ENCODE measurements at places on chromosomes 7 and 10. TPM values are rescaled to one million over a fixed set of nuclear protein-coding genes. Genes with fewer than 3 reads are reported as not detected.

DNA sequence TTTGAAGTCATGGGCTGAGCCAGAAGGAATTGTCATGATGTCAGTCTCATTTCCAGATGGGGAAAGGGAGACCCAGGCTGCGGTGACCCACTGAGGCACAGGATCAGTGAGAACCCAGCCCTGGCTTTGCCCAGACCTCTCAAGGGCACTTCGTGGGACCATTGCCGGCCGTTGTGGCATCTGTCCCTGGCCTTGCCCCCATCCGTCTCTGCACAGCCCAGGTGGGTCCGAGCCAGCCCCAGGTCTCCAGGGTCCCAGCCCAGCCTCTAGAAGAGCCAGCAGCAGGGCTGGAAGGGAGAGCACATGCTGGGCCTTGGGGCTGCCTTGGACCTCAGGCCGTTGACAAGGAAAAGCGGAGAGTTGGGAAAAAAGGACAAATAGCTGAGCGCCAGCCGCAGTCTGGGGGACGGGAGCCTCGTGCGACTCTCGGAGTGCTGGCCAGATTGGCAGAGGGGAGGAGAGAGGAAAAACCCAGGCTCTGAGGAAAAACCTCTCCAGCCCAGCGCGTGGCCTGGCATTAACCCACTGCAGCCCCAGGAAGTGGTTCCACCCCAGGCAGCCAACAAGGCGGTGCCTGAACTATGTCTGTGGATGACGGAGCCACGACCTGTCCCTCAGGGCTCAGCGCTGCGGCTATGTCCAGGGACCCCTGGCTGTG is 30.2 kb downstream of the GRIFIN start:
- no peak for DNase-seq

DNA sequence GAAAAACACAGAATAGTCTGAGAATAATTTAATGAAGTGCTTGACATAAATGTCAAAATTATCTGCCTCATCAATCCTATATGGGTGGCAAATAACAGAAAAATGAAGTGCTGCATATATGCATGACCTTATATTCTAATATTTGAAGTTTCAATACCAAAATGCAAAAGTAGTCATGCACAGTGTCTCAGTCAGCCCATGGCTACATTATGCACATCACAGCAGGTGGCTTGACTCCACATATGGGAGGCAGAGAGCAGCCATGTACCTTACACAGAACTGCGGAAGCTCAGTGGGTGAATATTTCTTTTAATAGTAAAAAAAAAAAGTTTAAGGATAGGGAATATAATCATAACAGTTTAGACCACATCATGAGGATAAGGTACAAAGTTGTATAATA is 17.4 kb upstream of the LIPN start:
- DNase-seq = no peak

GRCh38 chr7:2606539-2606936 is 25.2 kb upstream of the TTYH3 start:
- DNase-seq = no peak

DNA sequence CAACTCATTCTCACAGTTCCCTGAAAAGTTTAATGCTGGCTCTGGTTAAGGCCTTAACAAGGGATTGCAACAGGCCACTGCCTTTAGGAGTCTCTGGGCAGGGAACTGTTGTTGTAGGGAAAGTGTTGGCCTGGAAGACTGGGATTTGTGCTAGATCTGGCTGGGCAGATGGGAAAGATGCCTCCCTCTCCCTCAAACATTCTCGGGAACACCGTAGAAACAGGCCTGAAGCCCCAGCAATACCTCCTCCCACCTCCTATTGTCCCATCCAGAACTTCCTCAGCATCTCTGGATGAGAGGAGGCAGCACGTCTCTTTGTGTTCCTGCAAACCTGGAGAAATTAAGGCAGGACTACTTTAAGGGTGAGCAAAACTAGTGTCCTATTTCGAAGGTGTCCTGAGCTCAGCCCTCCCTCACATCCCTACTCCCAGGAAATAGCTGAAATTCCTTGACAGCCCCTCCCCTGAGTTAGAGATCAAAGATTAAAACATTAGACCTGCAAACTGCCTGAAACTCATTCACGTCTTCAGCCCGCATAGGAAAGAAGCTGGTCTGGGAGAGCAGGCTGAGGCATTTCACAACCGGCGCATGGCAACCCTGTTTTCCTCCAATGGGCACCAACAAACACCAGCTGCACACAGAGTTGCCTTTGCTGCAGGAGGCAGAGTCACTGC is 10.9 kb upstream of the MAP3K8 start:
- DNase-seq = peak; percentile 75

DNA sequence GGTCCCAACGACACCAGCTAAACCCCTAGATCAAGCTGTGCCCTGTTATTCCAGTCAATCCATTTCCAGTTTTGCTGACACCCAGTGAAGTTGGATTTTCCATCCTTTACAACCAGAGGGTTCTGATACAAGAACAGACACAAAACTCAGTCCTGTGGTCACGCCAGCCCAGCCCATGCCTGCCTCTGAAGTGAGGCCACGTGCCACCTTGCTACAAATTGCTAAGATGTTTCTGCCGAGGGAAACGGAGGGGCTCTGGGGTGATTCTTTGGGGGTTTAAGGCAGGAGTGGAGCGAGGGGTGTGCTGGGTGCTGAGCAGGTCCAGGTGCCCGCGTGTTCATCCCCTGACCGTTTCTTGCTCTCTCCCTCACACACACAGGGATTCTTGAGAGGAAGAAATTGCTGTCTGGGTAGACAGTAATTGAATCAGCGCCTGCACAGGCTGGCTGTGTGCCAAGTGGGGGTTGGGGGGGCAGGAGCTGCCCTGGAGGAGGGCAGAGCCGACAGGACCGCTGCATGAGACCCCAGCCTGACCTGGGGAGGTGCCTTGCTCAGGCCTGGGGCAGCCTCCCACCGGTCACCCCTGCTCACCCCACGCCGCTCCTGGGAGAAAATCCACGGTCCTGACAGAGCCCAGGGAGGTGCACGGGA is 38.1 kb downstream of the ADAP1 start:
- DNase-seq = peak; percentile 12

- DNase-seq = no peak
These were observed 411.4 kb downstream of the PAXIP1 start for GRCh38 chr7:154591544-154591943.

GRCh38 chr10:34547291-34547690 is 267.8 kb downstream of the PARD3 start:
- DNase-seq = no peak

DNA sequence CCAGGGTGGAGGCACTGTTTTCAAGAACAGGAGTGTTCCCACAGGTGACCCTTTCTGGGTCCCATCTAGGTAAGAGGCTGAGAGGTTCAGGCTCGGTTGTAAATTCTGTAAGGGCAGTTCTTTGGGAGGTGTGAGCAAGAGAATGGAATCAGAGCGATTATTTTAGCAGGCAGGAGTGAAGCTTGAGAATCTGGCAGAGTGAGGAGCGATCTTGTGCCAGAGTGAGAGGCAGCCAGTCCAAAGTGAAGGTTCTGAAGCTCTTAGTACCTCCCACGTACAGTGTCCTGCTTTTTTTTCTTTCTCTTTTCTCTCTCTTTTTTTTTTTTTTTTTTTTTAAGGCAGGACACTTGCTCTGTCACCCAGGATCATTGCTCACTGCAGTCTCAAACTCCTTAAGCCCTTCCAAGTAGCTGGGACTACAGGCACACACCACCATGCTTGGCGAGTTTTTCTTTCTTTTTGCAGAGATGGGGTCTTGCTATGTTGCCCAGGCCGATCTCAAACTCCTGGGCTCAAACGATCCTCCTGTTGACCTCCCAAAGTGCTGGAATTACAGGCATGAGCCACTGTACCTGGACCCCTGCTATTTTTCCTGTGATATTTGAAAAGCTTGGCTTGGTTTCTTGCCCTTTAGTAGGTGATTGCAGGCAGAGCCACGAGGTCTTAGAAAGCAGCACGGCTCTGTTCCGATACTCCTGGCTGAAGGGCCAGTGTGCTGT is 10.9 kb downstream of the POR start:
- peak; percentile 35 for DNase-seq

GRCh38 chr10:8584666-8585065 is 530.2 kb downstream of the GATA3 start:
- DNase-seq = no peak

- no peak for DNase-seq
These were observed 103.6 kb downstream of the NPSR1 start for GRCh38 chr7:34761627-34762026.

DNA sequence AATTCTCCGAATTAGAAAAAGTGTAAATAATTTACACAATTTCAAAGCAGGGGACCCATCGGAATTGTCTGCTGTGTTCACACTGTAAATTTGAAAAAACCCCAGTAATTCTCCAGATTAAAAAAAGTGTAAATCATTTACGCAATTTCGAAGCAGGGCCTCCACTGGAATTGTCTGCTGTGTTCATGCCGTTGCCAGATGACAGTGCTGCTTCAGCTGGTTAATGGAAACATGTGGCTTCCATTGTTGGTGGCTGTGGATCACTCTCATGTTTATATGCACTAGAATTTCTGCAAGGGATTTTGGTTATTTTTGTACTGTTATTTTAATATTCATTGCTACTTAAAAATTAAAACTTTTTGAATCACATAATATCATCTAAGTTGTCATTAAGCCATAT is 88.8 kb upstream of the ELMO1 start:
- DNase-seq = no peak

DNA sequence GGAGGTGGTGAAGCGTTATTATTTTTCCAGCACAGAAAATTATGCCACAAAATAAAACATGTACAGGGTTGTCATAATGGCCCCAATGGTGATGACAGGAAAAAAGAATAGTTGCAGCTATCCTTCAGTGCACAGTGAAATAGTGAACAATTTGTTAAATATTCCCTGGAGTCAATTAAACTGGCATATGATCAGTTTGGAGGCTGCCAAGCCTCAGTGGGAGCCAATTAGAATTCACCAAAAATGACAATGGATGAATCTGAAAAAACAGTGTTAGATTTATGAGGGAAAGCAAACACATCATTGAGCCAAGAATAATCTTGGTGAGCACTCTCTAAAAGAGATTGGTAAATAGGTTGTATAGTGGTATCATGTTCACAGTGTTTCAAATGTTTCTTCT is 146.3 kb downstream of the OTUD1 start:
- no peak for DNase-seq

DNA sequence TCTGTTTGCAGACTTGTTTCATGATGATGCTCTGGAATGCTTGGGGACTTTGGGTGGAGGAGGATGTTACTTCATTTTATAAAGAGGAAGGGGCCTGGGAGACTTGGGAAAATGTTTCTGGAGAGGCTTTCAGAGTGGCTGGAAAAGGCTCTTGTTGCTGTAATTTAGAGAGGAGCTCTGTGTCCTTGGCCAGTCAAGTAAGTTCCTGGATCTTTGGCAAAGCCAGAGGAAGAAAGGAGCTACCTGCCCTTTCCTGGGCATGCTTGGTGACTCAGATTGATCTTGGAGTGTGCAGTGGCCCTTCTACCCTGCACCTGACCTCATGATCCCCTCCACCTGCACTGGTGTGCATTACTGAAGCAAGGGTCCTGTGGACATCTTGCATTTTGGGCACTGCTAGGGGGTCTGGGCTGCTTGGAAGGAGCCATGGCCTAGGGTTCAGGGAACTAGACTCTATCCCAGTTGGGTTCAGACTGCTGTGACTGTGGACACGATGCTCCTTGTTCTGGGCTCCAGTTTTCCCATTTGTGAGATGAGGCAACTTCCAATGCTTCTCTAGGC is 56.1 kb downstream of the ADCYAP1R1 start:
- DNase-seq = no peak

DNA sequence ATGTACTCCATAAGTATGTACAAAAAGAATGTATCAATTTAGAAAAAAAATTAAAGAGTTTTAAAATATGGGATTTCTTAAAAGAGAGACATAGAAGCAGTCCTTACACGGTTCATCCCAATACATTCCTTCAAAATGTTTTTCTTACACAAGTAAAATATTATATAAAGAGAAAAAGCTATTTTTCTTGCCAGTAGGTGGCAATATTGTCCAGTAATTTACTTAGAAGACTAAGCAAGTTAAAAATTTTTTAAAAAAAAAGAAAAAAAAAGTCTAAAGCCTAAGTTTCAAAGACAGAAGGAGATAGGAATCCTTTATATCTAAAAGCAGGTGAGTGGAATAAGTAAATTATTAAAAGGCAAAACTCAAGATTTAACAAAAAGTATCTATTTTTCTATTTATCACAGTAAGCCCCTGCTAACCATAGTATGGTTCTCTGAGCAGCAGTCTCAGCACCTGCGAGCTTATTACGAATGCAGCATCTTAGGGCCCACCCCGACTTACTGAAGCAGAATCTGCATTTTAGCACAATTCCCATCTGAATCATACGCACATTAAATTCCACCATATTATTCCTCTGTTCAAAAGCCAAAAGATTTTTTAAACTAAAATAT is 240.6 kb downstream of the DGKI start:
- DNase-seq = no peak

GRCh38 chr10:93352638-93353383 is 129.3 kb downstream of the MYOF start:
- DNase-seq = no peak

DNA sequence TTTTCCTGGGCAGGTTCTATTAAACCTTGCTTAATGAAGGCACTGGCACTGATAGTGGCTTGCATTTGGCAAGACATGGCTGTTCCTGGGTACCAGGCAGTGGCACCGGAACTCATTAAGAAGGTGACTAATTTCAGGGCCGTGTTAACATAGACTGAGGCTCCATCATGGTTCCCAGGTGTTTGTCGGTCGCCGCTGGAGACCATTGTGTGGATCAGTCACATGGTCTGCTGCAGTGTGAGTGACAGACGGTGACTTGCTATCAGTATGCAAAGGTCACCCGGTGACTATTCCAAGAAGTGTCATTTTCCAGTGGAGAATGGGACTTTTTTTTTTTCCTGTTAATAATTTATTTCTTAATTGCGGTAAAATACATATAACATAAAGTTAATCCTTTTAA is 106.3 kb downstream of the INSYN2A start:
- no peak for DNase-seq

- no peak for DNase-seq
These were observed 188.1 kb upstream of the PDE1C start for GRCh38 chr7:32258265-32258664.

CAMK2B gene
- 55.9 TPM for total RNA-seq

AKR1C2 gene
- total RNA-seq = 38.7 TPM

GATA3 gene
- 0.64 TPM for total RNA-seq

PON1 gene
- total RNA-seq = not detected

NME8 gene
- total RNA-seq = not detected

DUSP5 gene
- total RNA-seq = 1.3 TPM

TEX36 gene
- total RNA-seq = not detected

MPP7 gene
- total RNA-seq = 11.3 TPM

CPA4 gene
- 2.5 TPM for total RNA-seq

ITGB8 gene
- 0.12 TPM for total RNA-seq

SPDYE2B gene
- total RNA-seq = not detected

ARHGAP12 gene
- total RNA-seq = 10.9 TPM

SPDYE9 gene
- not detected for total RNA-seq

KAZALD1 gene
- 1.5 TPM for total RNA-seq

WIPF3 gene
- total RNA-seq = 27.2 TPM

TMEM176B gene
- 4.4 TPM for total RNA-seq

Data from psoas muscle (tissue), 8 donors.